ENCODE measurements at places on chromosomes 11 and 22. TPM values are rescaled to one million over a fixed set of nuclear protein-coding genes. Genes with fewer than 3 reads are reported as not detected.

Gene USP2
- polyA plus RNA-seq, result 4.8 TPM

- DNase-seq, result no peak
These were observed 6.2 kb upstream of the ALX4 start for GRCh38 chr11:44315947-44316658.

Gene KCNQ1OT1
- 0.06 TPM for polyA plus RNA-seq

DNA sequence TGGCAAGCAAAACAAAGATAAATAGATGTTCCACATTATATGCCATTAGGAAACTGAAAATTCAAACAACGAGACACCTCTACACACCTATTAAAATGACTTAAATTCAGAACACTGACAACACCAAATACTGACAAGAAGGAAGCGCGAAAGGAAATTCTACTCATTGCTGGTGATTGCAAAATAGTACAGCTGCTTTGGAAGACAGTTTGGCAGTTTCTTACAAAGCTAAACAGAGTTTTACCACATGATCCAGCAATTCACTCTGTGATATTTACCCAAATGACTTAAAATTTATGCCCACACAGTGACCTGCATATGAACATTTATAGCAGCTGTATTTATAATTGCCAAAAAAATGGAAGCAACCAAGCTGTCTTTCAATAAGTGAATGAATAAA is 232.6 kb downstream of the CASP12 start:
- no peak for DNase-seq

DNA sequence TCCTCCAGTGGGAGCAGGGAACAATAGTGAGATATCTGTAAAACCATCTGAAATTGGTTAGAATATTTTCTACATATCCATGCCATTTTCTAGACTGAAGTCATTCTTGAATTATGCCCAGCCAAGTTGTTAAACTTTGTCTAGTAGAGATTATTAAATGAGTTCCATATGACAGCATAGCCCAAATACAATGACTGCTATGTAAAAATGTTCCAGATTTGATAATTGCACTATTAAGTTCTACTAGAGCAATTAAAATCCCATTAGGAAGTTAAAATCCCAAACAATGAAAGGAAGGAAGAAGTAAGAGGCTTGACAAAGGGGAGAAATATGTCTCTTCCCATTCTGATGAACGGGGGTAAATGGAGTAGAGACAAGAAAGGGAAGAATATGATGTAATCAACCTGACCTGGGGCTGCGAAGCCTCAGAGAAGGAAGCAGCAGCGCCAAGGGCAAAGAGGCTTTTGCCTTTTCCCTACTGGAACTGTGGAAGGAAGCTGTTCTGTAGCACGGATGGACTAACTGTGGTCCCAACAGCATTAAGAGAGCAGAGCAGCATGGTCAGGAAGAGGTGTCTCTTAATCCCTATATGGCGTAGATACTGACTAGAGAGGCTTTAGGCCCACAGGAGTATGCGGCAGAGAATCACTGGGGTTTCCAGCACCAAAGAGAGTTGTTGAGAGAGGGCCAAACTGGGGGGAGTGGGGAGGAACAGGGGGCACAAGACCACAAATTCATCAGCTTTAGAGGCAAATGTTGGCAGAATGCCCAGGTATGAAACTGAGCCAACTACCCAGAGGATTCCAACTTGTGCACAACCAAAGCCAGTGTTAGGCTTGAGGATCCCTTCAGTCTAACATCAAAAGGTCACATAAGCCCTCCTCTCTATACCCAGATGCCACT is 26.7 kb downstream of the RRP8 start:
- peak; percentile 64 for DNase-seq

DNA sequence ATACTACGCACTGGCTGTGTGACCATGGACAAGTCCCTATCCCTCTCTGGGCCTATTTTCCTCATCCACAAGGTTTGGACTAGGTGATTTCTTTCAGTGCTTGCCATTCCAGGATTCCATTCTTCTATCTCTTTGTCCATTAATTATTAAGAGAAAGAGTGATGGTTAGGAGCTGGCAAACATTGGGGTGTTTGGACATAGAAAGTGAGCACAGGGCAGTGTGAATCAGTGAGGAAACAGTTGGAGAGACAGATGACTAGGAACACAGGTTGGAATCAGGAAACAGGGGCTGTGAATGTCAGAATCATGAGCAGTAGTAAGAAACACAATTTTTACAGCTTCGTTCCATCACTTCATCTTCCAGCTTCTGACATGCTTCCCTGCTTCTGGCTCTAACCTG is 211.8 kb downstream of the INSC start:
- no peak for DNase-seq

- DNase-seq, result no peak
These were observed 48.6 kb upstream of the CCDC188 start for GRCh38 chr22:20199413-20199842.

GRCh38 chr11:40376331-40376730 is 1083.1 kb downstream of the LRRC4C start:
- no peak for DNase-seq

- no peak for DNase-seq
These were observed 5.5 kb upstream of the AGBL2 start for GRCh38 chr11:47720651-47721050.

Gene BRMS1
- 37.3 TPM for polyA plus RNA-seq

Gene CSNK1E
- polyA plus RNA-seq, result 95.8 TPM

- DNase-seq, result no peak
These were observed 36.6 kb downstream of the SLC25A17 start for GRCh38 chr22:40782521-40782920.

Gene IL18BP
- polyA plus RNA-seq, result 14.2 TPM

Gene CBLIF
- polyA plus RNA-seq, result not detected

GRCh38 chr11:46618837-46619236 is 1.5 kb downstream of the ATG13 start:
- DNase-seq, result no peak

- no peak for DNase-seq
These were observed 552 bp downstream of the RIN1 start for GRCh38 chr11:66335531-66336233.

DNA sequence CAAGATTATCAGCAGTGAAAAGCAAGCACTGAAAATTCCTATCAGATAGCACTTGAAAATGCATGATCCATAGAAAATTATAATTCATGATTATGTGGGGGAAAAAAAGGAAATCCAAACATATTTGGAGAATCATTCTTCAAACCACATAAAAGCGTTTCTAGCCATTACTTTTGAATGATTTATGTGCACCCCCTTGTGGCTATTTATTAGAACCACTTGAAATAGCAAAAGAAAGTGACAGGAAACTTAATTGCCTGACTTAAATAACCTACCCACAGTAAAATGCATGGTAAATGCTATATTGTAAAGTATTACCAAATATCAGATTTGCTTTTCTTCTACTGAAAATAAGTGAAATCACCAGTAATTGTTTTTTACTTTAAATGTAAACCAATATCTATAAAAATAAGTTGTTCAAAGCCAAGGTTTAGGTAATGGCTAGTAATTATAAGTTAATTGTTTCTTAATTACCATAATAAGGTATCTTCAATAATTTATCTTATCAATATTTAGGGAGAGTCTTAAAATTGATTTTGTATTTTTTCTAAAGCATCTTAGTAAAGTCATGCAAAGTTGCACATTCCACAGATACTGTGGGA is 168.5 kb downstream of the ARHGAP42 start:
- DNase-seq, result no peak

Gene KCTD17
- 36.1 TPM for polyA plus RNA-seq

Gene LRRC74B
- polyA plus RNA-seq, result not detected

DNA sequence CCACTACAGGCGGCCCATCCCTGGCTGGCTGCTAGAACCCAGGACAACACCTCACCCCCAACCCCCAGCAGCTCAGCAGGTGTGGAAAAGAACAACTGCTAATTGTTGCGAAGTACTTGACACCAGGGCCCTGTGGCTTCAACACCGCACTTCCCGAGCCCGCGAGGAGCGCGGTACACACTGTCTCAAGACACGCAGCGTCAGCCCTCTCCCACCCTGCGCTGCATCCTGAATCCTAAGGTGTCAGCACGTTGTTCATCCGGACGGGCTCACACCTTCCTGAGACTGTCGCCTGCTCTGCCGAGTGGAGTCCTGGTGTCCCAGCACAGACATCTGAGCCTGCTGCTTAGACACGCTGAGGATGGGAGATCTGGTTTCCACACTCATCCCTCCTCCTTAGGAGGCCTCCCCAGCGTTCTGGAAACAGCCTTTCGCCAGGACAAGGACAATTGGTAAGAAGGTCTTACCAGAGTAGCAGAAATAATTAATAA is 1336.2 kb downstream of the BRD1 start:
- DNase-seq, result no peak

- DNase-seq, result no peak
These were observed 113.5 kb downstream of the FCHSD2 start for GRCh38 chr11:73028611-73029010.

Gene NAV2
- 7.8 TPM for polyA plus RNA-seq

Gene TSSK2
- 0.25 TPM for polyA plus RNA-seq

GRCh38 chr11:80007616-80008015 is 566.8 kb upstream of the TENM4 start:
- no peak for DNase-seq

DNA sequence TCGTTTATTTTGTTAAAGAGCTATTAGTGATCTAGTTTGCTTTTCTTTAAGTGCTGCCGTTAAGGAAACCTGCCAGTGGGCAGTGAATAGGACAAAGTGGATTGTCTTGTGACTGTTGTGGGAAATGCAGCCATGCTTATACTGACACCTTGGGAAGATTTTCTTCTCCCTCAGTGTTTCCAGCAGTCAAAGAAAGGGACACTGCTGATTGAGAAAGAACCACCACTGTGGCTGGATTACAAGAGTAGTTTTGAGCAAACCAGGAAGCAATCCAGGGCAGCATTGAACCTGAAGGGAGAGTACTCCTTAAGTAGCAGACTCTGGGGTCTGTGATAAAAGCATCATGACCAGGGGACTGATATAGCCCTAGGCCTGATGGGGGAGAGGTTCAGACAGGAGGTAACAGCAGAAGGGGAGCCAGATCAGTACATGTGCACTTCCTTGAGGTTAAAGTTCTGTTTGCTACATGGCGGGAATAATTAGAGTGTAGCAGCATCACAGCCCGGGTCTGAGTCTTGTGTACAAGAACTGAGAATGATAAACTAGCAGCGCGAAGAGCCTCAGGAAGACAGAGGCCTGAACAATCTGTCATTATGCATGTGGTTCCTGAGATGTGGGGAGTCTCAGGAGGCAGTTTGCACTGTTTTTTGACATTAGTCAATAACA is 167.8 kb downstream of the C11orf91 start:
- no peak for DNase-seq

- DNase-seq, result no peak
These were observed 131.9 kb downstream of the WNT11 start for GRCh38 chr11:76074148-76075095.

GRCh38 chr22:27873472-27873871 is 45.6 kb downstream of the PITPNB start:
- no peak for DNase-seq

- DNase-seq, result no peak
These were observed 393 bp downstream of the CYB561A3 start for GRCh38 chr11:61361237-61361740.

- peak; percentile 76 for DNase-seq
These were observed 4.9 kb upstream of the ATP6V1E1 start for GRCh38 chr22:17633217-17633997.

DNA sequence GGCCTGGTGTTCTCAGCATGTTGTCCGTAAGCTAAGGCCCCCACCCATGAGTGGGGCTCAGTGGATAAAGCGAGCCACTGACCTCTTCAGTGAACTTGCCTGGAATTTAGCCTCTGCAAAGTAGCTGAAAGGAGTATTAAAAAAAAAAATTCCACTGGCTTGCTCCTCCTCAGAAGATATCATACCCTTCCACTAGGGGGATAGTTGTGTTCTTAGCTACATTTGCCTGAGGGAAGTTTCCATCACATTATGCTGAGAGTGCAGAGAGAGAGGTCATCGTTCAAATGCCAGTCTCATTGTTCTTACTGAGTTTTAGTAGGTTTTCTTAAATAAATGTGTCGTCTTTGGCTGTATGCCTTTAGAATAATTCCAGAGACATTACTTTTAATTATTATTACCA is 879.7 kb downstream of the JRKL start:
- DNase-seq, result no peak

GRCh38 chr11:116861539-116861938 is 24.1 kb upstream of the APOA1 start:
- DNase-seq, result no peak

Gene POLD4
- 157 TPM for polyA plus RNA-seq

DNA sequence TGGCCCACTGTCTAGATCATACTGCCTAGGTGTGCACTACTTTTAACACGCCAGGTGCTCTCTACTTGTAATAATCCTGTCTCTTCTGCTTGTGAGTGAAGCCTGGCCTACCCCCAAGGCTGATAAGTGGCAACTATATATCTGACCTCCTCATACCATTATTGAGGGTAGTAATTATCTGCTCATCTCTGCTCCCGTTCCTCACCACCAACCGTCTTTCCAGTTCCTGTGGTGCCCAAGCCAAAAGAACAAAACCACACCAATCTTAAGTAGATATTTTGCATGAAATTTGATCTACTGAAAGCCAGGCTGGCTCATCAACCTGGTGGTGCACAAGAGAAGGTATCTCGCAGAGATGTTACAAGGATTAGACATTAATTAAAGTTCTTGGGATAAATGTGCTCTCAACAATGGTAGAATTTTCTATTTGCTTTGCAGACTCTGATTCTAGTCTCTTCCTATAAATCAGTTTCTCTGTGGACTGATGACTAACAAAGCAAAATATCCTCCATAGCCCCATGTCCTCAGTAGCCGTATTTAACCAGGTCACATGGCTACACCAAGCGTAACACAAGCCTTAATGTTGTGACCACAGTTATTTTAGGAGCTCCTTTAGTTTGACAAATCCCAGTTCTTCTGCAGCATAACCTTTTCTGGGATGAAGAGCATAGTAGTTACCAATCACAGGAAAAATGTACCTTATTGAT is 267.2 kb downstream of the NTM start:
- no peak for DNase-seq

DNA sequence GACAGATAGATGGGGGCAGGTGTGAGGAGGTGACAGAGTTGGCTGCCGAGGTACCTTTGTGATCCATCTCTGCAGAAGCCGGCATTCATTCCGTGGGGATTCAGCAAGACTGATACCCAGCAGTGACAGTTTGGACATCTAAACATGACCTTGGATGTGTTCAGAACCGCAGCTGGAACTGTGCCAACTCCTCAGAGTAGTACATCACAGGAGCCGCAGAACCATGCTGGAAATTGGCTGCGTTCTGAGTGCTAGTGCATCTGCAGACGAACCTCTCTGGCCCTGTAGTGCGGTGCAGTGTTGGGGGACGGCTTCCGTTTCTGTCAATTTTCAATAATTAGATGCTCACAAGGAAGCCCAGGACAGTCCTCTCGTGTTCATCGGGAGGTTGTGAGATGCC is 772.1 kb downstream of the NTM start:
- no peak for DNase-seq

Gene CD82
- 37.4 TPM for polyA plus RNA-seq

DNA sequence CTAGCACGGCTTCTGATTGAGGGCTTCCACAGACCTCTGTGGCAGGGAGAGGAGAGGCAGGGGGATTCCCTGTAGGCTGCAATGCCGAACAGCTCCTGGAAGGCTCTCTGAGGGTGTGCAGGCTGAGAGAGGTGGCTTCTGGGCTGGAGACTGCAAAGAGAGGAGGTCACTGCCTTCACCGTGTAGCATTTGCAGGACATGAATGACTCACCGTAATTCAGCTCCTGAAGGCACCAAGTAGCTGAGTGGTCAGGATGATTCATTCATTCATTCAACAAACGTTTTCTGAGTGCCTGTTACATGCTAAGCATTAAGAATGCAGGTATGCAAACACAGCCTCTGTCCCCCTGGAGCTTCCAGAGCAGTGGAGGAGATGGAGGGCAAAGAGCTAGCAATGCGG is 18.0 kb upstream of the EIF3D start:
- no peak for DNase-seq

Gene SGSM1
- 2.0 TPM for polyA plus RNA-seq

Data from urinary bladder (tissue), 4 donors.